ENCODE measurements at places on chromosomes 11 and 22.

GRCh38 chr11:16920559-16920958 lies 93.7 kb downstream of the PLEKHA7 start:
- no peak for DNase-seq

DNA sequence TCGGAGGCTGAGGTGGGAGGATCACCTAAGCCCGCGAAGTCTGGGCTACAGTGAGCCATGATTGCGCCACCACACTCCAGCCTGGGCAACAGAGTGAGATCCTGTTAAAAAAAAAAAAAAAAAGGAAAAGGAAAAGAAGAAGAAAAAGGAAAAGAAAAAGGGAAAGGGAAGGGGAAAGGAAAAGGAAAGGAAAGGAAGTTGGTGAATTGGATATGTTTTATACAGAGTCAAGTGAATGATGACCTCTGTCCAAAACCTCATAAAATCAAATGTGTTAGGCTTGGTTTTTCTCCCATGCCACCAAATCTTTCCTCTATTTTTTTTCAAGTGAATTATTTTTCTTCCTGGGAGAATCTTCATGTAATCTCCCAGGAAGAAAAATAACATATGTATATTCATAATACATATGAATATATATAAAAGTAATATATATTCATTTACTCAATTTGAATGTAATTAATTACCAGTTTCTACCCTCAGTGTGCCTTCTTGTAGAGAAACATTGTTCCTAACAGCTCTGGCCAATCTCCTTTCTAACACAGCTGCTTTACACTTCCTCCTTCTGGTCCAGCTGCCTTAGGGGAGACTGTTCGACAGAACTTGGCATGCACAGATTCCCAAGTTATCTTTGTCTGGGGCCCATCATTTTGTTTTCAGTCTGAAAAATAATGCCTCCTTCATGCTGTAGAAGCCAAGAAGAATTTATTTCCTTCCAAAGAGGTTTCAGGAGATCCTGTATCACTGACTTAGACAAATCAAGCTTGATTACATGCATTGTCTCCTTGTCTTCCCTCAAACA lies 111.9 kb downstream of the CCDC34 start:
- no peak for DNase-seq

- DNase-seq: no peak
These were observed 2.6 kb upstream of the SUN2 start for GRCh38 chr22:38758276-38758945.

DNA sequence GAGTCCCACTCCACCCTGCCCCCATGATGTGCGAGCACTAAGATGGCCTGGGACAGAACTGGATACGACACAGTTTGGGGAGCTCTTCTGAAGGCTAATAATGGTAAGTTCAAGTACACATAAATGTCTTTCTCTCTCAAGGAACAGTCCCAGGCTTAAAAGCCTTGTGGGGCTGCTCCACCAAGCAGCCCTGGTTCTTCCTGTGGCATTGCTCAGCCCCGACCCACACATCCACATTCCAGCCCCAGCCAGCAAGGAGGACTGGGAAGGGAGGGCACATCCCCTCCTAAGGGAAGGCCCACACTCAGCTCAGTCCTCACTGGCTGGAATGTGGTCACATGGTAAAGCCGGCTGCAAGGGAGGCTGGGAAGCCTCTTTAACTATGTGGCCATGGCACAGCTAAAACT lies 13.3 kb upstream of the MB start:
- no peak for DNase-seq

- no peak for DNase-seq
These were observed 58.1 kb downstream of the LRP5 start for GRCh38 chr11:68370211-68371111.

GRCh38 chr11:36672815-36673450 lies 74.9 kb upstream of the RAG2 start:
- no peak for DNase-seq

- no peak for DNase-seq
These were observed 2.1 kb upstream of the DPAGT1 start for GRCh38 chr11:119103793-119104192.

GRCh38 chr11:125569915-125570621 lies 791 bp downstream of the EI24 start:
- peak; percentile 2 for DNase-seq

GRCh38 chr22:27729246-27729645 lies 72.3 kb downstream of the MN1 start:
- no peak for DNase-seq

- DNase-seq: no peak
These were observed 86.3 kb downstream of the TTC28 start for GRCh38 chr22:28593299-28593698.

DNA sequence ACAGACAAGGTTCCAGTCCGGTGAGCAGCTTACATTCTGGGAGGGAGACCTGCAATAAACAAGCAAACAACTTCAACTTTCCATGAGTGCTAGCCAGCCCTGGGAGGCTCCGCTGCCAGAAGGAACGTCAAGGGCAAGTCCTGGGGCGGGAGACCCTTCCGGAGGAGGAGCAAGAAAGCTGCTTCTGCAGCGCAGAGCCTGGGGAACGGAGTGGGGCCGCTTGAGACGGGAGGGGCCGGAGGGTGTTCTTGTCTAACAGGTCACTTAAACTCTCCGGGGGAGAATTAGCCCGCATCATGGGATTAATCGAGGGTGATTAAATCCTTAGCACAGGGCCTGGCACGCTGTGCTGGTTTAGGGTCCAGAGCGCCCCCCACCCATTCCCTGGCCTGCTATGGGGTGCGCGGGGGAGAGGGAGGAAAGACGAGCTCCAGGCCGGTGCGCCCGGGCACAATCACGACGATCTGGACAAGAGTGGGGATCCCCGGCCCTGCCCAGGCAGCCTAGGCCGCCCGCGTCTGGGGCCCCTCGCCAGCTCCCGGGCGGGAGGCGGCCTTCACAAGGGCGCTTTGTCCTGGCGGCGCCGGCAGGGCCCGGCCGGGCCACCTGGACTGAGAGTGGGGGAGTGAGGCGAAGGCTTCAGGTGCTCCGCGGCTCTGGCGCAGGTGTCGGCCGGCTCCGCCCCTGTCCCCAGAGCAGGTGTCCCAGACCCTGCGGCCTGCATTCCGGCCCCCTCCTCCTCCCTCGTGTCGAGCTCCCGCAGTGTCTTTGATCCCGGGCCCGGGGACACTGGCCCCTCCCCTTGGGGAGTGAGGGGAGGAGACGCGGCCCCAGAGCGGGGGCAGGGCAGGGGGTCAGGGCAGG lies 663 bp upstream of the LARGE2 start:
- no peak for DNase-seq

DNA sequence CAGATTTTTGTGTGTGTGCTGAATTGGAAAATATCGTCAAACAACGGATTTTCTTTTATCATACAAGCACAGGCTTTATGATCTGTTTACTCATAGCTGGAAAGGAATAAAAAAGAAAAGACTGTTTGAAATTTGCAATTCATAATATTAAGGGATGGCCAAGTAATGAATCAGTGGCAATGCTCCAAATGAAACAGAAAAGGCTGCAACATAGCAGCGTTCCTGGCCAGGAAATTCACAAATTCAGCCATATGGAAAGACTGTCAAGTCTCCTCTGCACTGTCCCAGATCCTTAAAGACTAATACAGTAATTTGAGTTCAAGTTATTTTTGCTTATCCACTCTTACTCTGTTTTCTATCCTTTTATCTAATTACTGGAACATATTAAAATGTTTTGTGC lies 98.2 kb downstream of the MSANTD4 start:
- DNase-seq: no peak

DNA sequence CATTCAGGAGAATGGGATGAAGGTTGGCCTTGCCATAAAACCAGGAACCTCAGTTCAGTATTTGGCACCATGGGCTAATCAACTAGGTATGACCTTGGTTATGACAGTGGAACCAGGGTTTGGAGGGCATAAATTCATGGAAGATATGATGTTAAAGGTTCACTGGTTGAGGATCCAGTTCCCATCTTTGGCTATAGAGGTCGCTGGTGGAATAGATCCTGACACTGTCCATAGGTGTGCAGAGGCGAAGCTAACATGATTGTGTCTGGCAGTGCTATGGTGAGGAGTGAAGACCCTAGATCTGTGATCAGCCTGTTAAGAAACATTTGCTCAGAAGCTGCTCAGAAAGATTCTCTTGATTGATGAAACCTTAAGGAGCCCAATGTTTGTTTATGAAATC lies 5.7 kb downstream of the NF2 start:
- DNase-seq: no peak

DNA sequence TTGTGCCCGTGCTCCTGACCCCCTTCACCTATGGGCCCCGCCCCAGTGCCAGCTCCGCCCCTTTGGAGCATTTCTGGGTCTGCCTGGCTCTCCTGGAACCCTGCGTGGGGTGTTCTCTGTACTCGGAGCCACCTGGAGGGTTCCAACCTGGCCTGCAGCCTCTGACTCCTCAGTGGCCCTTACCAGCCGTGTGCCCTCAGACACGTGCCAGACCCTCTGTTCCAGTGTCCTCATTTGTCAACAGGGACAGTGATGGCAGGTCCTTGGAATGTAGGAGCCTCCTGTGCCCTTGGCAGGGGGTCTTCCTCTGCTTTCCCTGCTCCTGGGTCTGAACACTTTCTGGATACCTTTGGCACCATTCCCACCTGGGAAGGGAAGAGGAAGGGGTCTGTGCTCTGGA lies 96.4 kb downstream of the CACNA1I start:
- no peak for DNase-seq

DNA sequence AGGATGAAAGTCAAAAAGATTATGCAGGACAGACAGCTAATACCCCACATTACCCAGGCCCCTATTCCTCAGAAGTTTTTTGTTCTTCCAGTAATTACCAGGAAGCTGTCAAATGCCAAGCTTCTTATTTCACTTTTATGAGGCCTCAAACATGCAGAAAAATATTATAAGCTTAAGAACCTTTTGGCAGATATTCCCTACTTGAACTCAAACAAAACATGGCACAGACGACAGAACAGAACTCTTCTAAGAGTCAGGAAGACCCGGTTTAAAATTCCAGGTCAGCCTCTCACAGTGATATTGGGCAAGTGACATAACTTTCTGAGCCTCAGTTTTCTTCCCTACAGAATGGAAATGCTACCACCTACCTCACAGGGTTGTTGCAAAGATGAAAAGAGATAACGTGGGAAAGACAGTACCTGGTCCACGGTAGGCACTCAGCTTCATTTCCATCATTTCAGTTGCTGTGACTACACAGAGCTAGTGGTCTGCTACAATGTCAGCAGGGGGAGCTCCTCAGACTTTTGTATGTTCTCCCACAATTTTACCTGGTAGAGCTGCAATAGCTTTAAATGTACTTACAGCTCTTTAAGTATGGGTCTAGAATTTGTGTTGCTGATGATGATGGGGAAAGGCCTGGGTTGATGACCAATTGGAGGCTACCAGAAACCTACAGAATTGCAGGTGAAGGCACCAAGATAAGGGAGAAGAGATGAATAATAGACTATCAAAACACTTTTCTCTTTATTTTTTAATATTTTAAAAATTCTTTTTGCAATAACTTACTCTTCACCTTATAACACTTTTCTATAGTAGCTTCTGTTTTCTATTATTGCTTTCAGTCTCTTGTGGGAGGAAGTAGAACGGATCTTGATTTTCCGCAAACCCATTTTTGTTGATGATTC lies 98.3 kb upstream of the CHRM4 start:
- DNase-seq: no peak

DNA sequence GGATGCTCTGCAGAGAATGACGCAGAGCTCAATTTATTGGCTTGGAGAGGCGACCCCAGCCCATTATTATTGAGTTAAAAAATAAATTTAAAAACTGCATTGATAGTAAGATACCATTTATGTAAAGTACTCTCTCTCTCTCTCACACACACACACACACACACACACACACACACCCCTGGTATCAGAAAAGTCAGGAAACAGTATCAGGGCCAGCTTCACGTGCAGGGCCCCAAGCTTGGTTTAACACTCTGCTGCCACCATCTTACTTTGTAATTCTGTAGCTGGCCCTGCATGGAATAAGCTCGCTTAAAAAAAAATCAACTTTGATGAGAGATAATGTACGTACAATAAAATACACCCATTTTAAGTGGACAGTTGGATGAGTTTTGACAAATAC lies 59.8 kb upstream of the CD5 start:
- DNase-seq: no peak

- no peak for DNase-seq
These were observed 148.0 kb downstream of the NTM start for GRCh38 chr11:131518305-131518838.

DNA sequence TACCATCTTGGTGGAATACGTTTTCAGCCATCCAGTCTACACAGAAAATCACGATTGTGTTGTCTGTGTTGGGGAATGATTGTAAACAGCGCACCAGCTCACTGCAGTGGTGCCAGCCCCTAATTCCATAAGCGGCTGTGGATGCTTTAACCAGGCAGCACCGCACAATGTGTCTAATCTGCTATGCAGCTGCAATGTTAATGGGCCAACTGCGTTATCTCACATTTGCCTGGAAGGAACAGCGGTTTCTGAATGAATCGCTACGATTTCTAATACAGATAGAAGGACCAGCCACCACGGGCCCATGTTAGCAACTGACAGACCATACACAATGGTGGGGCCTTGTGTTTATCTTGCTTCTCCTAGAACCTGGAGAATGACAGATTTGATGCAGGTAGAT lies 384.5 kb upstream of the KIRREL3 start:
- no peak for DNase-seq

DNA sequence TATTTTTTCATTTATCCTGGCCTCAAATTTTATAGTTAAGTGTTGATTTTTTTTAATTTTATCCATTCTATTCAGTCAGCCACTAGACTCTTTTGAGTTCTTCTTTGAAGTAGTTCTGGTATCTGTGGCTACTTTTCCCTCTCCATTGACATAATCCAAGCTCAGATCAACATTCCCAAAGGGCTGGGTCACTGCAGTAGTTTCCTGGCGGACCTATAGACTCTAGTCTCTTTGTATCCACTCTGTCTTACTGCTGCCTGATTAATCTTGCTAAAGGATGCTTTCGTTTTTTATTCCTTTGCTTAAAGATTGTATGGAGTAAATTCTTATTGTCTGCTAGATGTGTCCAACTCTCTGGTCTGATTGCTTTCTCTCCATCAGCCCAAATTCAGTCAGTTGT lies 87.6 kb downstream of the UVRAG start:
- DNase-seq: no peak

- DNase-seq: no peak
These were observed 23.4 kb downstream of the TPBGL start for GRCh38 chr11:75263944-75264349.

- no peak for DNase-seq
These were observed 2.6 kb upstream of the VWCE start for GRCh38 chr11:61297746-61298145.

- no peak for DNase-seq
These were observed 72.0 kb downstream of the TP53I11 start for GRCh38 chr11:44878711-44879110.
